ENCODE measurements at places on chromosomes 6 and 20.

DNA sequence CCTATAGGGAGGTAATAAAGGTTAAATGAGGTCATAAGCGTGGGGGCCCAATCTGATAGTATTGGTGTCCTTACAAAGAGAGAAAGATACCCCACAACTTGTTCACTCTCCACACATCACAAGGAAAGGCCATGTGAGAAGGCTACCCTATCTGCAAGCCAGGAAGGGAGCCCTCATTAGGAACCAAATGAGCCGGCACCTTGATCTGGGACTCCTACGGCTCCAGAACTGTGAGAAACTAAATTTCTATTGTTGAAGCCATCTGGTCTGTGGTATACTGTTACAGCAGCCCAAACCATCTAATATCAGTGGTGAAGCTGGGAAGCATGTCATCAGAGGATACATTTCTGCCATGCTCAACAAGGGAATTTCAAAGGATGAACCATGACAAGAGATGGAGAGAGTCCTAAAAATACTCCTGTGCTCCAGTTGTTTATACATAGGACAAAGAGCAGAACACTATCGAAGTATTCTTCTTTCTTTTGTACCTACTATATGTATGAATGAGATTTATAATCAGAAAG is 10.4 kb downstream of the COX7A2 start:
- no peak for DNase-seq

DNA sequence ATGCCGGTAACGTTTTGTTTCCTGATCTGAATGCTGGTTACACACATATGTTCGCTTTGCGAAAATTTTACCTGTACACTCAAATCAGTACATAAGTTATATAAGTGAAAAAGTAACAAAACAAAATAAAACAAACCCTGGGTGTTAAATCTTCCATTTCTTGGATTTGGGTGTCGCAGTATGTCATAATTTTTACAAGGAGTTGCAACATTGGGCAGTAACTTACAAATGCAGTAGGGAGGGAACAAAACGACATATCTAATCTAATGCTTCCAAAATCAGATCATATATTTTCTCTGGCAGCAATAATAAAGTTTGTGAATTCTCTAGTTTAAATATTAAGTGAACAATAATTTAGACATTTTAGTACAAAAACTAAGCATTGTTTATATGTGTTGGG is 25.2 kb downstream of the SNX14 start:
- DNase-seq: no peak

DNA sequence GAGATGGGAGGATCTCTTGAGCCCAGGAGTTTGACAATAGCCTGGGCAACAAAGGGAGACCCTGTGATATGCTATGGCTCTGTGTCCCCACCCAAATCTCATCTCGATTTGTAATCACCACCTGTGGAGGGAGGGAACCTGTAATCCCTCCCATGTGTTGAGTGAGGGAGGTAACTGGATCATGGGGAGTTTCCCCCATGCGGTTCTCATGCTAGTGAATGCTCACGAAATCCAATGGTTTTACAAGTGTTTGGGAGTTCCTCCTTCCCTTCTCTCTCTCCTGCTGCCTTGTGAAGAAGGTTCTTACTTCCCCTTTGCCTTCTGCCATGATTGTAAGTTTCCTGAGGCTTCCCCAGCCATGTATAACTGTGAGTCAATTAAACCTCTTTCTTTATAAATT is 3.4 kb downstream of the NUDT3 start:
- DNase-seq: no peak

GRCh38 chr20:55533632-55534031 is 471.7 kb downstream of the CBLN4 start:
- no peak for DNase-seq

DNA sequence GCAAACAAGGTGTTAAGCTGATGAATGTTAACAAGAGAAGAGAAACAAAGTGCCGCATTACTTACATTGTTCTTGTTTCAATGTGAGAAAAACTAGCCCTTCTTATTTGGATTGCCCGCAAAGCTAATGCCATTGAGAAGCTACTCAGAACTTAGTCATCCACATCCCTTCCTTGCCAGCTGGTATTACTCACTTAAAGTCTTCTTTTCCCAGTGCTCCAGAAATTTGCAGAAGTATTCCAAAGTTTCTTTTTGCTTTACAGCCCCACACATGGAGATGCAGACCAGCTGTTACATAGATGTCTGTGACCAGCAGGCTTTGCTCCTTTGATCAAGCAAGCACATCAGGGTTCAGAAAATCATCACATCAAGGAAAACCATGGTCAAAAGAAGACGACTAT is 529.0 kb downstream of the TBC1D32 start:
- DNase-seq: no peak

- DNase-seq: no peak
Measured at GRCh38 chr20:7269452-7269851, 502.0 kb downstream of the BMP2 start.

DNA sequence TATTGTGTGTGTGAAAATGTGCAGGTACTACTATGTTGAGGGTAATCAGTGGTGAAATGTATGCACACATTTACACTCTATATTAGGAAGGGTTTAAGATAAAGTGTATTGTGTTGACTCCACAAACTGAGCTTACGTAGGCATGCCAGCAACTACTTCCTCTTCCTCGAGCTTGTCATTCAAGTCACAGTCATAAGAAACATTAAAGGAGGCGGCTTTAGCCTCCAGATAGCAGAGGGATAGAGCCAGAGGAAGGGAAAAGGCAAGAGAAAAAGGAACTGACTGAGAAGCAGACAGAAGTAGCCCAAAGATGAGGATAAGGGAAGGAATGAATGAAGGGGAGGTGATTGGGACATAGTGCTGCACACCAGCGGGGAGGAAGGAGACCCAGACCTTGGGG is 55.2 kb downstream of the SMLR1 start:
- no peak for DNase-seq

DNA sequence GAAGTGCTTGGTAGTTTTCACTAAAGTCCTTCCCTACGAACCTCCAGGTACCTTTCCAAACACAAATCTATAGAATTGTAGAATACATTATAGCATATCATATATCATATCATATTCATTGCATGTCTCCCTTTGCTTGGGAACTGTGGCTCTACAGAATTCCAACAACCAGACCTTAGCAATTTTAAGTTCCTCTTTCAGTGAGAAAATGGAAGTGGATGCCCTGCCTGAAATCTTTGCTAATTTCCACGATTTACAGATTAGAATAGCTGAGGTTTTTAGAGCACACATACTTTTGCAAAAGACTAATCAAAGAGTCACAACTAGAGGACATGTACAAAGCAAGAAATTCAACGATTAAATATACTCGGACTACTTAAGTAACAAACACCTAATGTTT is 78.6 kb downstream of the TNFRSF21 start:
- DNase-seq: no peak

DNA sequence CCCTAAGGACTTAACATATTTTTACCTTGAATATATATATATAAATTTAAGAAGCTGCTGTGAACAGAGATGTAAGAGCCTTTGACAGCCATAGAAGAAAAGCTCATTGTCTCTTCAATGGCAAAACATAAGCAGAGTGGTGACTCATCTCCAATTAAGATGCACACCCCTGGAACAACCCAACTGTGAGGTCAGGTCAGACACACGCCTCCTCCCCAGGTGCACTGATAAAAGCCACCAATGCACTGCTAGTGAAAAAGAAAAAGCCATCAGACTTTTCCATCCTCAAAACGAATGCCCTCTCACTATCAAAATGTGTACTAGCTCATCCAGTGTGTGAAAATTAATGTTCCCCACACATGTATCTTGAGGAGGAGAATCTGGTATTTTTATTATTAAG is 100.1 kb downstream of the SMLR1 start:
- no peak for DNase-seq

Data from DND-41 (cell line).